Stimulated activated CD8-positive, alpha-beta memory T cell treated with anti-CD3 and anti-CD28 coated beads, Interleukin-7, amount 100 ng/mL, for 1 hour (primary cell): ENCODE measurements at places on chromosomes 5 and 9.

- DNase-seq: no peak
Observed at GRCh38 chr5:44993286-44993685, 184.5 kb downstream of the MRPS30 start.

DNA sequence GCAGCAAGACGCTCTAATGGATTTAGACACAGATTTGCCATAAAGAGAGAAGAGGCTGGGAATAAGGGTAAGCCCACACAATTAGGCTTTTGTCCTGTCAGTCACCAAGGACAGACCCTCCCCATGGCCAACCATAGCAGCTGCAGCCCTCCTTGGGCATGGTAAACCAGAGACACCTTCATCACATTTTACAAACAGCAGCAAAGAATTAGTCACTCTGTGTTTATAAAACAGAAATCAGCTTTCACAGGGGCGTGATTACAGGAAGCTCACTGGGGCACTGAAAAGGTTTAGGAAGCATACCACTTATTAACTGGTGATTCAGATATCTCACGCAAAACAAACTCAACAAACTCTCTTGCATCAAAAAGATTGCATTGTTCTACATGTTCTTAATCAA is 37.3 kb upstream of the ZNF622 start:
- DNase-seq: no peak

DNA sequence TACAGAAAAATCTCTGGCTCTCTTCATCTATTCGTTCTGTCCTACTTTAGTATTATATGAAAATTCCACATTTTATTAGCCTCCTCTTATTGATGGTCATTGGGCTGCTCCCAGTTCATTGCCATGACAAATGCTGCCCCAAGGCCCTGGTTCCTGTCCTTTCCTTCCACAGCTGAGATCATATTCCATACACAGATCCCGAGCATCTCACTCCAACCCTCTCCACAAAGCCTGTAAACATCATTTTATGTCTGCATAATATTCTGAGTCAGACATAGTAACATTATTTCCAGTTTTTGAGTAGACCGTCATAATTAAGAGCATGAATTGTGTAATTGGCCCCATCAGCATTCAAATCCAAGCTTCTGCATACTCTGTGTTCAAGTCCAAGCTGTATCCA is 86.3 kb downstream of the MVB12B start:
- no peak for DNase-seq

- no peak for DNase-seq
Observed at GRCh38 chr5:134148986-134149539, 27.7 kb downstream of the SKP1 start.

- no peak for DNase-seq
Observed at GRCh38 chr9:100083448-100084127, 15.2 kb downstream of the ERP44 start.

DNA sequence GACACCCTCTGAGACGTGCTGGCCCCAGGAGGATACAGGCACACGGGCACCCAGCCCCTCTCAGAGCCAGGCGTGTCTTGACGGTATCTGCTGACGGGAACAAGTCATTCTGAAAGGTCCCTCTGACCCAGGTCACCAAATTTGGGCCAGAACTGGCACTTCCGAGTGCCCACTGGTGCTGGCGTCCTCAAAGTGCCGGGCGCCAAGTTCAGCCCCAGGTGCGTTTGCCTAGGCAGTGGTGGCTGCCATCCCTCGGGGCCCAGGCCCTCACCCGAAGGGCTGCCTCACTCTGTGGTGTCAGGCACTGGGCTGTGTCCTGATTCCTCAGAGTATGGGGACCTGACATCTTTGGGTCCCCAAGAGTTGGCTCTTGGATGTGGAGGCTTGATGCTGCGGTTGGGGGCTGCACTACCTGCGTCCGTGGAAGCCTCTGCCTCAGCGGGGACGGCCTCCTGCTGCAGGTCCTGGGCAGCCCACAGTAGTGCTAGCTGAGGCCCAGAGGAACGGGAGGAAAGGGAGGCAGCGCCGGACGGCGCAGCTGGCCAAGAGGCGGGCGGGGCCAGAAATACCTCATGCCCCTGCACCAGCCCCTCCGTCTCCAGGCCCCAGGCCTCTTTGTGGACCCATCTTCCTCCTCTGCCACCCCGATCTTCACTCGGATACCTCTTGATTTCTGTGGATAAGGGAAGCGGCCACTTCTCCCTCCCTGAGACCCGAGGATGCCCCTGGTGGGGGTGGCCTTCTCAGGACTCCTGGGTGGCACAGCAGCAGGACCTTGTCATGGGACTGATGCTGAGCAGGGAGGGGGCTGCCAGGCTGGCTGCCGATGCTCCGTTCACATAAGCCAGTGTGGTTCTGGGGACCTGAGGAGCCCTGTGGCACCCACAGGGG is 109.4 kb upstream of the LMX1B start:
- DNase-seq: no peak

DNA sequence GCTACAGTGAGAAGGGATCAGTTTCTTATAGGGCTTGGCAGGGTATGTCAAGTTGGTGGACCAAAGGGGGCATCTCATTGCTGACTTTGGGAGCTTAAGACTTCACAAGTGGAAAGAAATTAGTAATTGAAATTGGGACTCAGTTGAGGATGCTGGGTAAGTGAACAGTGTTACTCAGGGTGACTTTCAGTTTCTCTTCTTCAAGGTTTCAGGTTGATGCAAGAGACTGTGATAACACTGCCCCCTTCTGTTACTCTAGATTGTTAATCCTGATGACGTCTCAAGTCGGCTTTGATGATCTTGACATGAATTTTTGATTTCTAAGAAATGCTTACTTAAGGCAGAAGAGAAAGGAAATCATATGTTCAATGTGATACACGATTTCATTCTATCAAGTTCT is 21.3 kb downstream of the KCTD16 start:
- no peak for DNase-seq

DNA sequence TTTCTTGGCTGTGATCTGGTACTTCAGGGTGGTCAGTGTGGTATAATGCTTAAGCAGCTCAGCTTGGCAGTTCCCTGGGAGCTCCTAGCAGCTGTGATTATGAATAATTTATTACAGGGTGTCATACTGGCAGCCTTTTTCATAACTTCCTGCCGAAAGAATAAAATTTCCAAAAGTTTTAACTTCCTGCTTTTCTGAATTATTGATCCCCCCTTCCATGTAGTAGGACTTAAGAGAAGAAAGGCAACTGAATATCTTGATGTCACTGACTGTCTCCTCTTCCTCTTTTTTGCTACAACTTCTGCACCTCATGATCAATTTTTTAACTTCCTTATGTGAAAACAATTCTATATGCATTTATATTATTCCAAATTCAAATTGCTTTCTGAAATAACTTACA is 74.3 kb upstream of the SPEF2 start:
- no peak for DNase-seq

DNA sequence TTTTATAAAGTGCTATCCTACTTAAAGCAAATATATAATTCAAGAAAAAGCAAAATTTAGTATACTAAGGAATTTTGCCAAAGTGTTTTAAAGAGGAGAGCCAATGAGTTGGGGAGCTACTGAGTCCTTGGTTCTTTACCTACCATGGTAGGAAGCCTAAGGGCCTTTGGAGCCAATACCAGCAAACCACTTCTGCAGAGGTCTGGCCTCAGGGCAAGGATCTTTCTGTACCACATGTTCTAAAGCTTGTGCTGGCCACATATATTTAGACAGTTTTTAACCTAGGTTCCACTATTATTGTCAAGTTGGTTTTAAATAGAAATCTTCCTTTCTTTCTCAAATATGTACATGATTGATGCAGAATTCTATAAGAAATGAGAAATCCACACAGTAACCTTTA is 172.3 kb upstream of the NREP start:
- no peak for DNase-seq

GRCh38 chr5:97163360-97163764 is 19.7 kb downstream of the RIOK2 start:
- DNase-seq: no peak

- DNase-seq: no peak
Observed at GRCh38 chr5:135543485-135544304, 7.9 kb upstream of the NEUROG1 start.
